CD4-positive, alpha-beta memory T cell (primary cell): ENCODE measurements at places on chromosomes 7 and 10. TPM values are rescaled to one million over a fixed set of nuclear protein-coding genes. Genes with fewer than 3 reads are reported as not detected.

GRCh38 chr7:628826-629225 lies 97.7 kb upstream of the DNAAF5 start:
- H3K27me3 ChIP-seq, result no peaks in the 10 kb centered on the region
- no peaks in the 10 kb centered on the region for H3K36me3 ChIP-seq
- no peak overlapping the region for H3K4me3 ChIP-seq
- DNase-seq, result no peak
- H3K4me1 ChIP-seq, result no peaks in the 10 kb centered on the region

- H3K27me3 ChIP-seq, result no peaks in the 10 kb centered on the region
- H3K4me1 ChIP-seq, result no peaks in the 10 kb centered on the region
- no peak overlapping the region for H3K27ac ChIP-seq
- H3K4me3 ChIP-seq, result no peak overlapping the region
These were observed 72.2 kb downstream of the VWC2 start for GRCh38 chr7:49845626-49846025.

- DNase-seq, result no peak
- no peaks in the 10 kb centered on the region for H3K4me1 ChIP-seq
These were observed 228.1 kb downstream of the FZD1 start for GRCh38 chr7:91492317-91492716.

DNA sequence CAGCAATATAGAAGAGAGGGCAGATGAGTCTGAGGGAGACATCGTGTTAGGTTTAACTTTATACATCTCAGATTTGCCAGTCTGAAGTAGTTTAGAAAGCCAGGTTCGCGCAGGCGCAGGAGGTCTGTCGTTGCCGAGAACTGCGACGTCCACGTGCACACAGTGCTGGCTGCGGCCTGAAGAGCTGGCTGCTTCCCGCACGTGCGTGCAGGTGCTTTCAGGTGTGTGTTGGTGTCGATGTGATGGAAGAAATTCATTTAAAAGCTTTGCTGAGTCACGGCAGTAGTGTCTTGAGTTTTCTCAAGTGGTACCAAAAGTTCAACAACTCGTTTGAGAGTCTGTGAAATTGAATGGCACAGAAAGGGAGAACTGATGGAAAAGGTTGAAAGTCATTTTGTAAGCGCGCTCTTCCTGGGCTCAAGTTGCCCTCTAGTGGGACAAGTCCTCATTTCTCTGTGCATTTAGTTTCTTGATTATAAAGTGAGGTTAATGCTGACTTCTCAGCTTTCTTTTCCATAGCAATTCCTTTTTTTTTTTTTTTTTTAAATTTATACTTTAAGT lies 18.6 kb downstream of the WDR37 start:
- no peaks in the 10 kb centered on the region for H3K27me3 ChIP-seq
- peaks cover 6% of the 10 kb centered on the region for H3K4me1 ChIP-seq
- H3K27ac ChIP-seq, result no peak overlapping the region
- H3K4me3 ChIP-seq, result no peak overlapping the region

The TACR2 gene
- total RNA-seq, result 0.19 TPM

The FAM131B gene
- 0.97 TPM for total RNA-seq
